ENCODE measurements at places on chromosomes 6 and 20. TPM values are rescaled to one million over a fixed set of nuclear protein-coding genes. Genes with fewer than 3 reads are reported as not detected.

- H3K4me3 ChIP-seq: no peak overlapping the region
- H3K4me1 ChIP-seq: peaks cover 13% of the 10 kb centered on the region
- H3K27me3 ChIP-seq: no peaks in the 10 kb centered on the region
- H3K36me3 ChIP-seq: peaks cover 21% of the 10 kb centered on the region
- H3K27ac ChIP-seq: no peak overlapping the region
Measured at GRCh38 chr6:20441921-20442320, 40.2 kb downstream of the E2F3 start.

GRCh38 chr20:3358676-3359340 lies 48.7 kb downstream of the DNAAF9 start:
- H3K36me3 ChIP-seq: no peaks in the 10 kb centered on the region
- DNase-seq: no peak
- H3K4me1 ChIP-seq: no peaks in the 10 kb centered on the region
- no peaks in the 10 kb centered on the region for H3K27me3 ChIP-seq
- H3K4me3 ChIP-seq: no peak overlapping the region

GRCh38 chr20:38243709-38244020 lies 16.9 kb downstream of the KIAA1755 start:
- no peaks in the 10 kb centered on the region for H3K4me1 ChIP-seq
- no peak overlapping the region for H3K27ac ChIP-seq
- H3K36me3 ChIP-seq: peaks cover 5% of the 10 kb centered on the region

DNA sequence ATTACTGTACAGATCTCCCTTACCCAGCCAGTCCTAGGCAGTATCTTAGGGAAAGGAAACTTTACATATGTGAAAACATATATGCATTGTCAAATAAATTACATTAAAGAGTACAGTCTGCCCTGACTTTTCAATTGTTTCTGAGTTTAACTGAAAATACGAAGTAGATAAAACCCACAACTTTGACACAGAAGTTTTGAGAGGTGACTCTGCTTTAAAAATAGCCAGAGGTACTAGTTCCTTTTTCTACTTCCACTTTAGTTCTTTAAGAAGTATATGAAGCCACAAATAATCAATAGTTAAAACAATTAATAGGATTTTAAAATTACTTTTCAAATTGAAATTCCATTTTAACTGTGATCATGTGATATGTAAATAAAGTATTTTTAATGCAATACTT lies 62.9 kb downstream of the BMP5 start:
- H3K4me3 ChIP-seq: no peak overlapping the region
- H3K4me1 ChIP-seq: no peaks in the 10 kb centered on the region
- no peak for DNase-seq
- no peaks in the 10 kb centered on the region for H3K36me3 ChIP-seq
- no peaks in the 10 kb centered on the region for H3K27me3 ChIP-seq

GRCh38 chr6:18961566-18961965 lies 574.4 kb downstream of the RNF144B start:
- no peak overlapping the region for H3K4me3 ChIP-seq
- no peaks in the 10 kb centered on the region for H3K27me3 ChIP-seq
- no peaks in the 10 kb centered on the region for H3K36me3 ChIP-seq
- DNase-seq: no peak
- no peaks in the 10 kb centered on the region for H3K4me1 ChIP-seq

DNA sequence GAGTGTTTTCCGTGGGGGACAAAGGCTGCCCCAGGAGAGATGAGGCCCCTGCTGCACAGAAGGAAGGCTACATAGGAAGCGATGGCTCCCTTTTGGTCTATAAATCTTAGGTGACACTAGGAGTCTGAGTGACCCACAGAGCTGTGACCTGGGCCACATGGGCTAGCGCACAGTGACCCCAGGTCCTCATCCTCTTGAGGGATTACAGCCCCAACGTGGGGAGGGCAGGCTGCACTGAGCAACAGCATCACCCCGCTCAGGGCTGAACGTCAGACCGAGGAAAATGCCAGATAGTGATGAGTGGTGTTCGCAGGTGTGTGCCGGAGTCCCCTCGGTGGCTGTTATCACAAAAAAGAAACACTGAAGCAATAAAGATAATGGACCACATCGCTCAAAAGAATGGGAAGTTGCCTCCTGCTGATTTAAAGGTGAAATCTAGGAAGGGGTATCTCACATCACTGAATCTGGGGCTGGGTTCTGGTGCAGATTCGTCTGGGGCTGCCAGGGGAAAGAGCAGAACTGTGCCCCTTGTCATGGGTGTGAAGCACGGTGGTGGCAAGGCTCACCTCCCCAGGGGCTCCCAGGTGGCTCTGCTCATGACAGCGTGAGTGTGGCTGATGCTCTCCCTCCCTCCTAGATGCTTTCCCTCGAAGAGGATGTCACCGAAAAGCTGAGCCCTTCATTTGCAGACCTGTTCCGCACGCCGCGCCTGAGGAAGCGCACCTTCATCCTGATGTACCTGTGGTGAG lies 14.5 kb downstream of the SLC22A1 start:
- no peak overlapping the region for H3K4me3 ChIP-seq
- no peaks in the 10 kb centered on the region for H3K27me3 ChIP-seq
- H3K4me1 ChIP-seq: peaks cover 22% of the 10 kb centered on the region

GRCh38 chr20:44436393-44436792 lies 39.3 kb upstream of the TTPAL start:
- no peak overlapping the region for H3K4me3 ChIP-seq
- no peak for DNase-seq
- H3K27me3 ChIP-seq: peaks cover 11% of the 10 kb centered on the region
- no peaks in the 10 kb centered on the region for H3K36me3 ChIP-seq
- no peak overlapping the region for H3K27ac ChIP-seq

Gene GLP1R
- total RNA-seq: 2.1 TPM

Gene C6orf118
- not detected for total RNA-seq

Gene SRMS
- total RNA-seq: not detected

DNA sequence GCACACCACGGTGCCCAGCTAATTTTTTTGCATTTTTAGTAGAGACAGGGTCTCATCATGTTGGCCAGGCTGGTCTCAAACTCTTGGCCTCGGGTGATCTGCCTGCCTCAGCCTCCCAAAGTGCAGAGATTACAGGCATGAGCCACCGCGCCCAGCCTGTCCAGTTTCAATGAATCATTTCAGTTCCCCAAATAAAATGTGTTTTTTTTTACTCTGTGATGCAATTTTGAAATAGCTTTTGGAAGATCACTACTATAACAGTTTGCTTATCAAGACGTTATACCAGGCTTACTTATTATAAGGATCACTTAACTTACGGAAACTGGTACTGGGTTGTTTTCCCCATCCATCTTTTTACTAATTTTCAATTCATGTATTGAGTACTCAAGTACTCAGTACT lies 80.0 kb downstream of the SAMD5 start:
- H3K4me3 ChIP-seq: no peak overlapping the region
- no peaks in the 10 kb centered on the region for H3K36me3 ChIP-seq
- no peaks in the 10 kb centered on the region for H3K27me3 ChIP-seq

Gene TBXT
- total RNA-seq: not detected

Gene ZFP57
- not detected for total RNA-seq

DNA sequence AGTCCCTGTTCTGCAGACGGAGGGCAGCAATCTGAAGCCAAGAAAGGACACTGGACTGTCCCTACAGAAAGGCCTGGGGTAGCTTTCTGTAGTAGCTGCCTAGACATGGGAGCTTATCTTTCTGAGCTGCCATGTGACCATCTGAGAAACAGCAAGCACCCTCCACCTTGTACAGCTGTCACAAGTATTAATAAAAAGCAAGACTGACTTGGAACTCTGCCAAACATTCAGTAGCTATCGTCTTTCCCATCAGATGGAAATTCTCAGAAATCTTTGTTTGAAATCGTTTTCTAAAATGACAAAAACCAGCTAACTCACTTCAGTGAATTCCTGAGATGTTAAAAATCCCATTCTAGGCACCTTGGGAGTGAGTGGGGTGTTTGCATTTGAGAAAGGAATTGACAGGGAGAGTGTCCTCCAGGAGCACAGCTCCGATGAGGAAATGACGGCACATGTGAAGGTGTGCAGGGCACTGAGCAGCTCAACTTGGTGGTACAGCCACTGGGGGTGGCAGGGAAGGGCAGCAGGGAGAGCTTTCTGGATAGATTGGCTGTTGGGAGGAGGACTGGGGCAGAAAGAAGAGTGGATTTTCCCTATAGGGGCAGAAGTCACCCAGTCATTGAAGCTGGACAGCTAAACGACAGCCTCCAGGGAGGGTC lies 24.5 kb downstream of the ACSS1 start:
- H3K4me3 ChIP-seq: no peak overlapping the region
- peaks cover 3% of the 10 kb centered on the region for H3K36me3 ChIP-seq
- no peaks in the 10 kb centered on the region for H3K27me3 ChIP-seq
- peaks cover 36% of the 10 kb centered on the region for H3K4me1 ChIP-seq

DNA sequence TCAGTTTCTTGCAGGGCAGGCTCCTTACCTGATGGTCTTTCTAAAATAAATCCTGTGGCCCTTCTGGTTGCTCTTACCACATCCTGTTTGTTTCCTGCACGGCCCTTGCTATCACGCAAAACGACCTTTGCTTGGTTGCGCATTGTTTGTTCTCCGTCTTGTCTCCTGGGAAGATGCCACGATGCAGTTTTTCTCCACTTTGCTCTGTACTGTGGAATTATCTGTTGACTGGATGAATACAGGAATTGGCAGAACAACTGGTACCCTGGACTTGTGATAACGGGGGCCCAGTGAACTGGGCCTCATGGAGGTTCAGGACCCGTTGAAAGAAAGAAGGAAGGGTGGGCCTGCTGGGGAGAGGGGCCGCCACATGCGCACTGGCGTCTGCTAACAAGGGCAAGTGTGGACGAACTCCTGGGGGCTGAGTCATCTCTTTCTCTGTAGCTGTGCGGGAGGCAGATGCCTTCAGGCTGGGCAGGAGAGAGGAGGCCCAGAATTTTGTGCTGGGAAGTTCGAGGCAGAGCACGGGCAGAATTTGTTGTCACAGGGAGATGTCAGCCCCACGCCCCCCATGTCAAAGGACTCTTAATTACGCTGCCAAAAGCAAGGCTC lies 139.9 kb downstream of the BMP7 start:
- no peak overlapping the region for H3K27ac ChIP-seq
- H3K27me3 ChIP-seq: peaks cover 12% of the 10 kb centered on the region
- no peaks in the 10 kb centered on the region for H3K36me3 ChIP-seq
